ENCODE measurements at places on chromosomes 12 and 14. TPM values are rescaled to one million over a fixed set of nuclear protein-coding genes. Genes with fewer than 3 reads are reported as not detected.
A peak's percentile ranks its signal among the peaks of the same experiment; 100 is the strongest.

DNA sequence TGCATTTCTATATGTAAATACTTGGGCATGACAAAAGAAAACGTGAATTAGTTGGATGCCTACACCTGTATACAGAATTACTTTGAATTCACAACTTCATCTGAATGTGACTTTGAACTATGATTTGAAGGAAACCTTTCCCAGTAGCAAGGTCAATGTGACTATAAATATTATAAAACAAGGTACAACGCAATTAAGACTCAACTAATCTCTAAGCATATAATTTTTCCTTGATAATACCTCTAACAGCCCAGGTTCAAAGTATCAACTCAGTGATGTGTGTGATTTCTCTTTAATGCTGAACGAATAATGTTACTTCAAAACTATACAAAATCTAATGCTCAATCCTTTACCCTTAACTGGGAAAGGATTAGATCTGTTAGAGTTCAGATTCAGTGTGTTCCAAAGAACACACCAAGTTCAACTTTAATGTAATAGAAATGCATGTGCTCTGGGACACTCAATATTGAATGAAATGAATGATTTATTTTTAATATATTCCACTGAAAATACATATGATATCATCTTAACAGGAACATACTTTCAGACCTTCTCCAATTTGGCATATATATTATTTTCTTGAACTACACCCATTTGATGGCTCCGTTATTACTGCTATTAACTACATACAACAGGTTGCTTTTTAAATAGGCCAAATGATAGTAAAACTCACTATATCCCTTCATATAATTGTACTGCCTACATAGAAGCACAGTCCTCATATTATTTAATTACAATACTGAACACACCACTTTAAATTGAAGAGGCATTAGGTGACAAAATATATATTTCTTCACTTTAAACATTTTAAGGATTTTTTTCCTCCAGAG lies 40.1 kb upstream of the MTERF2 start:
- no peaks in the 10 kb centered on the region for H3K27me3 ChIP-seq
- no peak overlapping the region for H3K4me3 ChIP-seq
- no peak for DNase-seq
- no peak overlapping the region for H3K27ac ChIP-seq
- H3K4me1 ChIP-seq = peaks cover 20% of the 10 kb centered on the region
- no peaks in the 10 kb centered on the region for H3K36me3 ChIP-seq

DNA sequence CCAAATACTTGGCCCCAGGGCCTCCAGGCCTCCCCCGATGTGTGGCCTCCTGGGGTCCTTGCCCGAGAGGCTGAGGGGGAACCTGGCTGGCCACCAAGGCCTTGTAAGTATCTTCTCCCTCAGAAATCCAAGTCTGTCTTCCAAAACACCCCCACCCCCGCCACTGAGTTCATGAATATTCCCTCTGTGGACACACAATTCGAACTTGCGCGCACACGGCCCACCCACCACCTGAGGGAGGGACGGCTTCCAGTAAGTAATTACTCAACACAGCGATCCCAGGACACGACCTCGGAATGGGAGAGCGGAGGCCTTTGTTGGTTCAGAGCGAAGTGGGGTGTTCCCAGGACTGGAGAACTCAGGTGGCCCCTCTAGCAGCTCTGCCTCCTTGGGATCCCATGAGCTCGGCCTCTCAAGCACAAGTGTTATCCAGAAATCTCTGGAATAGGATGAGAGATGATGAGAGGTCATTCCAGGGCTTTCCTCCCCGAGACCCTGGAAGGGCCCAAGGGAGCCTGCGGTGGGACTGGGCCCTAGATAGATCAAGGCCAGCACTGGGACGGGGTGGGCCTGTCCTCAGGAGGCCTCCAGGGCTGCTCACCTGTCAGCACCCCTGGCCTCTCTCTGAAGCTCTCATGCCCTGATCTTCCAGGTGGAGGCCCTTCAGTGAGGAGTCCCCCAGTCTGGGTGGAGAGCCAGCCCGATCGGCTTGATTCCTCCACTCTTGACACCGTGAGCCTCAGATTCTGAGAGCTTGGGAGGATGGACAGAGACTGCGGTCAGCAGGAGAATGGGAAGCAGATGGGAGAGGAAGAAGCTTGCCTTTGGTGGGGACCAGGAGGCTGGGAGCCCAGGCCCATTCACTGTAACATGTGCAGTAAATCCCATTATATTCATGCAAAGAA lies 219.0 kb upstream of the RTL1 start:
- H3K27me3 ChIP-seq = no peaks in the 10 kb centered on the region
- no peaks in the 10 kb centered on the region for H3K36me3 ChIP-seq
- peak overlapping the region; percentile 86 for H3K27ac ChIP-seq
- peaks cover 23% of the 10 kb centered on the region for H3K4me1 ChIP-seq
- no peak for DNase-seq

DNA sequence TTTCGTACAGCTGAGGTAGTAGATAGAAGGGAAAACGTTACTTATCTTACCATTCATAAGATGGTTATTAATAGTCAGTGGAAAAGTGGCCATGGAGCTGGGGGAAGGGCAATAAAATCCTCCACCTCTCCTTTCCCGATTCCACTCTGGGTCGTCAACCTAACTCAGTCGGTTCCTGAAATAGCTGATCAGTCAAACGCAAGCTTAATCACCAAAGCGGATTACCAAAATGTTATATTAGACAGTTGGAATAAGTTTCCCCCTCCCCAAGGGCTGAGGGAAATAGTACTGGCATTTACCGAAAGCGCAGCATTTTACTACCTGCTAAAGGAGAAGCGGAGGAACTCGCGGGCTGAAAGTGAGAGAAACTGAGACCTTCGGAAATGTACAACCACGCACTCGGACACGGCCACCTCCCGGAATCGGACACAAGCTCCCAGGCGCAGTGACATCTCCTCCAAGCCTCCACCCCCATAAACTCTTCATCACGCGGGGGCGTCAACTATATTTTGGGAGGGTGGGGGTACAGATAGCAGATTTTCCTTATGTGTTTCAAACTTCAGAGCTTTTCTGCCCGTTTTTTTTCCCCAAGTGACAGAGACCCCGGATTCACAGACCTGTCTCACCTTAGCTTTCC lies 1.2 kb downstream of the PPM1H start:
- H3K36me3 ChIP-seq = no peaks in the 10 kb centered on the region
- peaks cover 67% of the 10 kb centered on the region for H3K27me3 ChIP-seq
- DNase-seq = no peak
- H3K4me3 ChIP-seq = peak overlapping the region; percentile 94

GRCh38 chr12:131852551-131853299 lies 24.5 kb downstream of the MMP17 start:
- peak overlapping the region; percentile 84 for H3K27ac ChIP-seq
- H3K27me3 ChIP-seq = peaks cover 23% of the 10 kb centered on the region
- H3K4me3 ChIP-seq = no peak overlapping the region
- H3K36me3 ChIP-seq = no peaks in the 10 kb centered on the region

DNA sequence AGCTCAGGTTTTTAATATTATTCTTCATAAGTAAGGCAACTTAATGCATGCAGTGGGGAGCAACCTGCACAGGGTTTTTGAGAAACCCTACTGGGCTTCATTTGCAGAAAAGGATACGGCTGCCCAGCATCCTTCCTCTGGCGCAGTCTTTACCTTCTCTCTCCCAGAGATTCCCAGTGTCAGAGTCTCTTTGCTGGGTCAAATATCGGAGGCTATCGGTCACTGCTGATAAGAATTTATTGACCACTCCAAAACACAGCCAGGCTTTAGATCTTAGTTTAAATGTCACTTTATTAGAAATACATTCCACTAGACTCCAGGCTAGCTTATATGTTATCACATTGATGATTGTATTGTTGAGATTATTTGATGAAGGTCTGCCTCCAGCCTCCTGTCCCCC lies 147.2 kb upstream of the CPSF6 start:
- H3K27ac ChIP-seq = no peak overlapping the region
- H3K27me3 ChIP-seq = peaks cover 13% of the 10 kb centered on the region
- no peaks in the 10 kb centered on the region for H3K36me3 ChIP-seq
- peaks cover 5% of the 10 kb centered on the region for H3K4me1 ChIP-seq
- DNase-seq = no peak
- no peak overlapping the region for H3K4me3 ChIP-seq

DNA sequence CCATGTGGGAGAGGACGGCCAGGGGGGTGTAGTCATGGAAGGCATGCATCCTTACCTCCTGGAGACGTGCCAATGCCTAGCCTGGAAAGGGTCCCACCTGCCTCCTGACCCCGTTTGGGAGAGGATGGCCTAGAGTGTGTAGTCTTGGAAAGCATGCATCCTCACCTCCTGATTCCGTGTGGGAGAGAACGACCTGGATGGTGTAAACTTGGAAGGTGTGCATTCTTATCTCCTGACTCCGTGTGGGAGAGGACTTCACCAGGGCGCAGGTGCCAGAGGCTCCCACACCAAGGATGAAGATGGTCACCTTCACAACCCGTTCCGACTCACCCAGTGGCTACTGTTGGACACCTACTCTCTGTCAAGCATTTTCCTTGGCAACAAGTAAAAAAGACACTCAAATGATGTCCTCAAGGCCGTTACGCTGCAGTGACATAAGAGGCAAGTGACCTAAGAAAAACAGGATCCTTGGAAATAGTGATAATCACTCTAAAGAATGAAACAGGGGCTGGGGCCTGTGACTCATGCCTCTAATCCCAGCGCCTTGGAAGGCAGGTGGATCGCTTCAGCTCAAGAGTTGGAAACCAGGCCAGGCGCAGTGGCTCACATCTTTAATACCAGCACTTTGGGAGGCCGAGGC lies 37.5 kb upstream of the FZD10 start:
- H3K27ac ChIP-seq = no peak overlapping the region
- no peaks in the 10 kb centered on the region for H3K27me3 ChIP-seq
- H3K4me3 ChIP-seq = no peak overlapping the region
- no peaks in the 10 kb centered on the region for H3K4me1 ChIP-seq
- H3K36me3 ChIP-seq = no peaks in the 10 kb centered on the region

- peaks cover 2% of the 10 kb centered on the region for H3K36me3 ChIP-seq
- no peak overlapping the region for H3K27ac ChIP-seq
- H3K27me3 ChIP-seq = peaks cover 5% of the 10 kb centered on the region
- peaks cover 19% of the 10 kb centered on the region for H3K4me1 ChIP-seq
Measured at GRCh38 chr12:19434538-19434937, 4.8 kb upstream of the AEBP2 start.

- no peaks in the 10 kb centered on the region for H3K36me3 ChIP-seq
- H3K4me1 ChIP-seq = no peaks in the 10 kb centered on the region
- H3K4me3 ChIP-seq = no peak overlapping the region
- no peak overlapping the region for H3K27ac ChIP-seq
Measured at GRCh38 chr12:91278126-91278525, 95.5 kb upstream of the DCN start.

DNA sequence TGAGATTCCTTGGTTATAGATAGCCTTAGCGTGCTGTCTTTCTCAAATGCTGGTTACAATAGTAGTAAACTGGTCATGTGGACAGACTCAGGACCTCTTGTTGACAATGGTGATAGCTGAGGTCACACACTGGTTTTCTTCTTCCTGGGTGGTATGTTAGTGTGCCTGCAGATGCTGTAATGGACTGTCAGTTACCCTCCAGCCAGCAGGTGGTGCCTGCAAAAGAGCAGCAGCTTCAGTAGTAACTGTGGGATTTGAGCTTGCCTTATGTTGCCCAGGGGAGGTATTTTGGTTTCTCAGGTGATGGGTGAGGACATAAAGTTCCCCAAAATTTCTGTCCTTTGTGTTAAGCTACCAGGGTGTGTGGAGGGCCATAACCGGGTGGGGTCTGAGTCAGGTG lies 33.7 kb upstream of the SCAF11 start:
- peaks cover 3% of the 10 kb centered on the region for H3K27me3 ChIP-seq
- no peak overlapping the region for H3K27ac ChIP-seq
- no peak for DNase-seq
- no peak overlapping the region for H3K4me3 ChIP-seq

DNA sequence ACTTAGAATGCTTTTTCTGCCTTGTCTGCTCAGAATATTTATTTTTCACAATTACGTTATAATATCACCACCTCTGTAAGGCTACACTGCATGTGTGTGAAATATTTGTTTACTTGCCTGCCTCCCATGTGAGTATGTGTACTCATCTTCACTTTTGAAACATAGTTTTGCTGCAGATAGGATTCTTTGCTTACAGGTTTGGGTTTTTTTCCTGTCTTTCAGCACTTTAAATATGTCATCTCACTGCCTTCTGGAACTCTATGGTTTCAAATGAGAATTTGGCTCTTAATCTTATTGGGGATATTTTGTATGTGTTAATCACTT lies 10.9 kb downstream of the G2E3 start:
- H3K27ac ChIP-seq = no peak overlapping the region
- H3K4me1 ChIP-seq = peaks cover 57% of the 10 kb centered on the region
- peaks cover 23% of the 10 kb centered on the region for H3K36me3 ChIP-seq
- H3K4me3 ChIP-seq = no peak overlapping the region
- H3K27me3 ChIP-seq = no peaks in the 10 kb centered on the region

GRCh38 chr12:93447555-93448290 lies 6.0 kb upstream of the UBE2N start:
- peaks cover 7% of the 10 kb centered on the region for H3K4me1 ChIP-seq
- no peak for DNase-seq
- H3K36me3 ChIP-seq = no peaks in the 10 kb centered on the region
- H3K4me3 ChIP-seq = peak overlapping the region; percentile 3
- no peaks in the 10 kb centered on the region for H3K27me3 ChIP-seq

DNA sequence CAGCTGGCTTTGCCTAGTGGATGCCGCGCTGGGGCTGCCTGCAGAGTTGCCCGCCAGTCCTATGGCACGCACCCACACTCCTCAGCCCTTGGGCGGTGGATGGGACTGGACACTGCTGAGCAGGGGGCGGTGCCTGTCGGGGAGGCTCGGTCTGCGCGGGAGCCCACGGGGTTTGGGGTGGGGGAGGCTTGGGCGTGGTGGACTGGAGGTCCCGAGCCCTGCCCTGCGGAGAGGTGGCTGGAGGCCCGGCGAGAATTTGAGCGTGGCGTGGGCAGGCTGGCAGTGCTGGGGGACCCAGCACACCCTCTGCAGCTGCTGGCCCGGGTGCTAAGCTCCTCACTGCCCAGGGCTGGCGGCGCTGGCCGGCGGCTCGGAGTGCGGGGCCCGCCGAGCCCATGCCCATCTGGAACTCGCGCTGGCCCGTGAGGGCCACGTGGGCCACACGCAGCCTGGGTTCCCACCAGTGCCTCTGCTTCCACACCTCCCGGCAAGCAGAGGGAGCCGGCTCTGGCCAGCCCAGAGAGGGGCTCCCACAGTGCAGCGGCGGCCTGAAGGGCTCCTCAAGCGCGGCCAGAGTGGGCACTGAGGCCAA lies 68.1 kb downstream of the ETNK1 start:
- no peak overlapping the region for H3K4me3 ChIP-seq
- no peaks in the 10 kb centered on the region for H3K4me1 ChIP-seq
- H3K27me3 ChIP-seq = no peaks in the 10 kb centered on the region

- no peak for DNase-seq
- no peak overlapping the region for H3K4me3 ChIP-seq
Measured at GRCh38 chr14:61227884-61228591, 53.1 kb downstream of the TMEM30B start.

Gene HVCN1
- 3.8 TPM for total RNA-seq

Gene CFAP54
- 3.1 TPM for total RNA-seq

Gene PLXNC1
- 5.8 TPM for total RNA-seq

Gene TEX52
- total RNA-seq = not detected

Gene CD163L1
- 1.6 TPM for total RNA-seq

Gene KRT78
- not detected for total RNA-seq

Gene ABCB9
- 14.2 TPM for total RNA-seq

Gene CLBA1
- total RNA-seq = 12.2 TPM

Gene MDM1
- 26.2 TPM for total RNA-seq

Data from neural crest cell (in vitro differentiated cells).